ENCODE measurements at places on chromosomes 16 and 17.

GRCh38 chr17:1820528-1821252 is 9.0 kb downstream of the SMYD4 start:
- DNase-seq, result no peak

- no peak for DNase-seq
Measured at GRCh38 chr16:72332926-72333325, 161.0 kb upstream of the PMFBP1 start.

DNA sequence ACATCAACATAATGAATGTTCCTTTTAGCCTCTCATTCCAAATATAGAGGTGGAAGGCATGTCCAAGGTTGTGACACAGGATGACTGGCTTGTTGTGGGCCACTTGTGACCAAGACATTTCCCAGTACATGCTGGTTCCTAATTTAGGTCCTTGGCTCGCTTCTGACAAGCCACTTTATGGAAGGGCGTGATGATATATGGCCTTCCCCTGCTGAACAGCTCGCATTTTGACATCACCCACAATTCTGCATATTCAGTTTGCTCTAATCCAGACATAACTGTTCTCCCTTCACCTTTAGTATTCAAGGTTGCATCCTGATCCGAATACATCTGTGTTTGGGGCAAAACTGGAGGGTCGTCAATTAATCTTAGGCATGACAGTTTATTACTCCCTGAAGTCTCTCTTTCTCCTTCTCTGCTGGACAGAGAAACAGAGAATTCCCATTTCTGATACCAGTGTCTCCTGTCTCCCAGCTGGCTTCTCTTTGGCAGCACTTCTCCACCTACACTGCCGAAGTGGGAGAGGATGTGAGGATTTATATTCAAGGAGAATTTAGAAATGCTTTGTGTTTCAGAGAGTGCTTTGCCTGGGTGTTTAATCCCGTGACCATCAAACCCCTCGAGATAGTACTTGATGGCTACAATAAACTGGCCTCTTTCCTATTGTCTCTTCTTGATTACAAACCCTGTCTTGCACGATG is 815.5 kb upstream of the RBFOX1 start:
- no peak for DNase-seq

DNA sequence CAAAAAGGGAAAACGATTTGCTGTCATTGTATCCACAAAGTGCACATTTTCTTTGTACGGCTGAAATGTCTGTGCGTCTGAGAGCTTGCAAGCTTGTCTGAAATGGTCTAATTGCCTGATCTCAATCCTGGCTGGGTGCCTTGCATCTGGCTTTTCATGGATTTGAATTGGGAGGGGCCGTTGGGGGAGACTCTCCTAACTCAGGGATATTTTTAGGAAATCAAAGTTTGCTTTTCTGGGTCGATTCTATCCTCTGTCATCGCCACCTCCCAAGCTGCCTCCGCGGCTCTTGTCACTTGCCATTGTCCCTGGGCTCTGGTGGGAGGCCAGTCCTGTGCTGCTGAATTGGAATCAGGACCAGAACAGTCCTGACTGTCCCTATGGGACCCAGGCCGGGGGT is 33.3 kb upstream of the MGAT5B start:
- DNase-seq, result no peak

GRCh38 chr16:66605979-66606751 is 1.7 kb downstream of the CMTM3 start:
- DNase-seq, result no peak

GRCh38 chr17:6462692-6463091 is 18.4 kb downstream of the PIMREG start:
- no peak for DNase-seq

DNA sequence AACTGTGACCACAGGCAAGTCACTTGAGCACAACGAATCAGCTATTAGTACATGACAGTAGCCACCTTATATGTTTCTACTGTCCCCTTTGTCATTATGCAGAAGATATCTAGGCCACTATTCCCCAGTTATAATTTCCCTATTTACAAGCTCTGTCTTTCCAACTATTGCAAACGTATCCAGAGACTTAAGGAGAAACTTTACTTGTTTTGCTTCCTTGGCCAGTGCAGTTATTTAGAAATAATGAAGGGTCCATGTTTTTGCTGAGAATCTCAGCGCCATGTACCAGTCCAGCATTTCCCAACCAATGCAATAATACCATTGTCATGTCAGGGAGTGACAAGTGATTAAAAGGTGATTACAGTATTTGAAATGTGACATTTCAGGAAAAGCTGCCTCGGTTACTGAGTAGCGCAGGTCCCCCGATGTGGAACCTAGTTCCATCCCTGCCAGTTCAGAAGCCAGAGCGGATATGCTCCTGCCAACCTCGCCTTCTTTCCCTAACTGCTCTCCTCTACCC is 743 bp downstream of the ZNF624 start:
- DNase-seq, result no peak

GRCh38 chr16:980595-980854 is 1.0 kb upstream of the SOX8 start:
- DNase-seq, result no peak

- DNase-seq, result no peak
Measured at GRCh38 chr16:26930786-26931581, 135.7 kb upstream of the C16orf82 start.

DNA sequence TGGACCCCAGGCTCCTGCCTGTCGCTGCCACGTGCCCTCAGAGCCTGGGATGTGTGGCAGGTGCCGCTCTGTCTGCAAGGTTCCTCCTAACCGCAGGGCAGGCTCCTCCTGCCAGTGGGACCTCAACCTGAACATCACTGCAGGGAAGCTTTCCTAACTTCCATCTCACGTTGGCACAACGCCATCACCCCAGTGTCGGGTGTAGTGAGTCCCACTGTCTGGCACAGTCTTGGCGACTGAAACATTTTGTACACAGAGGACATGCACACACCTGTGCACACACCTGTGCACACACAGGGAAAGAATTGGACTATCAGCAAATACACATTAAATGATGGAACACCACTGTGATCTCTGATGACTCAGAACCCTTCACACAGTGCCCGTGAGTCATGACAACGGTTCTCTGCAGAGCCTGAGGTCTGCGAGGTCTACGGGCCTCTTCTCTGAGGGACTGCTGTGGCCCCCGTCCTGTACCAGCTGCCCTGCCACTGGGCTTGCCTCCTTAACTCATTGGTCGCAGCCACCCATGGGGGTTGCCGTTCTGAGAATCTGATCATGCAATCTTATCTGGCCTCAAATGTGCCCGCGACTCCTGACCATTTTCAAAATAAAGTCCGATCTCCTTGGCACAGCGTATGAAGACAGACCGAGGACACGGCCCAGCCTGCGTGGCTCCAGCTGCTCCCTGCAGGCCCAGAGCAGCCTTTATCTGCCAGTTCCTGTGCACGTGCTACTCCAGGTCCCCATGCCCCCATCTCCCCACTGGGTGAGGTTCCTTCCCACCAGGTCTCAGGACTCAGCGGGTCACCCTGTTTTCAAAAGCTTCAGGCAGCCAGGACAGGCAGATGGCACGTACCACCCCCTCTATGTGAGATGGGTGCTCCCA is 7.6 kb downstream of the CCDC57 start:
- DNase-seq, result no peak

DNA sequence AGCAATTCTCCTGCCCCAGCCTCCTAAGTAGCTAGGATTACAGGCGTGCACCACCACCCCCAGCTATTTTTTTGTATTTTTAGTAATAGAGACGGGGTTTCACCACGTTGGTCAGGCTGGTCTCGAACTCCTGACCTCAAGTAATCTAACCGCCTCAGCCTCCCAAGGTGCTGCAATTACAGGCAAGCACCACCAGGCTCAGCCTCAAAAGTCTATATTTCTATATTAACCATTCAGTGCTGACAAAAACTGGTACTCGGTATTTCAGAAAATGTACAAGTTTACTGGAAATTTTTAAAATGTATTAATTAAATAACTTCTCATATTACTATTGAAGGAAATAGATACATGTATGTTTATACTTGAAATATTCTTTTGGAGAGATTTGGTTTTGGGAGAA is 1.4 kb upstream of the HEXD start:
- no peak for DNase-seq

DNA sequence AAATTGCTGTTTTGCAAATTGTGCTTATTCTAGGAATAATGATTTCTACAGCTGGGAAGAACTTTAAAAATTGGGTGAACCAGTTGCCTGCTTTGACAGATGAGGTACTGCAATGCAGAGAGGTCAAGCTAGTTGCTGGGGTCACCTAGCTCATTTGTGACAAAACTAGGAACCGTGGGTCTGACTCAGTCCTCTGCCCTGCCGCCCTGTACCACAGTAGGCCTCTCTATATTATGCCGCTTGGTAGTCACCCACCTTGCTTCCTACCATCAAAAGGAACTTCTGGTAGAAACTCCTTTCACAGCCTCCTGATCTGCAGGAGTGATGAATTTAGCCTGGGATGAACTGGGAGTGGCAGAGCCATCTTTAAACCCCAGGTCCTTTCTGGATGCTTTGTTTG is 105.7 kb downstream of the PITPNC1 start:
- no peak for DNase-seq

GRCh38 chr17:81183807-81184206 is 17.8 kb upstream of the AATK start:
- DNase-seq, result no peak

- DNase-seq, result no peak
Measured at GRCh38 chr16:11700264-11701029, 32.2 kb downstream of the SNN start.

GRCh38 chr17:4982305-4982704 is 5.2 kb downstream of the CAMTA2 start:
- DNase-seq, result no peak

DNA sequence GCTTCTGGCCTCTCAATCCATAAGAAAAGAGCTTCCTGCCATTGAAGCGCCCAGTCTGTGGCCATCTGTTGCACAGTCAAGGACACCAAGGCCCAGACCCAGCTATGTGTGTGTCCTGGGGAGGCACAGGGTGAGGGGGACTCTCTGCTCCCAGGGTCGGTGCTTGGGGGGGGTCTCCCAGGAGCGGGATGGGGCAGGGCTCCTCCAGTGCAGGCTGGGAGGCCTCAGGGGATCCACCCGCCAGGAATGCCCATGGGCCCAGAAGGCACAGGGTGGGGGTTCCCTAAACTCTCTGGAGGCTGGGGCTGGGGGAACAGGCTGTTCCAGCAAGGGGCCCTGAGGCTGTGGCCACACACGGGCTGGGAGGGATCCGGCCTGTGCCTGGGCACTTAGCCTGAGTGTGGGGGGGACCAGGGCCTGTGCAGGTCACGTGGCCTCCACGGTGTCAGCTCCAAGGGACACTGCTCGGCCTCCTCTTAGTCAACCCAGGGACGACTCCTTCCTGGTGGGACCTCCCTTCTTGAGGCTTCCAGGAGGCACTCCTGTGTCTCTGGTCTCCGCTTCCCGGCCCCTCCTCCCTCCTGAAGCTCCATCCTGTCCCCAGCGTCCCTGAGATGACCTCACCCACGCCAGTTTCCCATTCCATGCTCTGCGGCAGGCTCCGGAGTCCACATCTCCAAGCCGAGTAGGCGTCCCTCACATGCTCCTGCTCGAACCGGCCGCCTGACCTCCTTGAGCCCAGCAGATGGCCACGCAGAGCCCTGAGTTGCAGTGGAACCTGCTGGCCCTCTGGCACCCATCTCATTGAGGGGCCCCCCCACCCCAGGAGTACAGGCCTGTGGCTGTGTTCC is 23.1 kb upstream of the BAHCC1 start:
- DNase-seq, result no peak

GRCh38 chr16:85360323-85361277 is 248.3 kb upstream of the CIBAR2 start:
- DNase-seq, result no peak

DNA sequence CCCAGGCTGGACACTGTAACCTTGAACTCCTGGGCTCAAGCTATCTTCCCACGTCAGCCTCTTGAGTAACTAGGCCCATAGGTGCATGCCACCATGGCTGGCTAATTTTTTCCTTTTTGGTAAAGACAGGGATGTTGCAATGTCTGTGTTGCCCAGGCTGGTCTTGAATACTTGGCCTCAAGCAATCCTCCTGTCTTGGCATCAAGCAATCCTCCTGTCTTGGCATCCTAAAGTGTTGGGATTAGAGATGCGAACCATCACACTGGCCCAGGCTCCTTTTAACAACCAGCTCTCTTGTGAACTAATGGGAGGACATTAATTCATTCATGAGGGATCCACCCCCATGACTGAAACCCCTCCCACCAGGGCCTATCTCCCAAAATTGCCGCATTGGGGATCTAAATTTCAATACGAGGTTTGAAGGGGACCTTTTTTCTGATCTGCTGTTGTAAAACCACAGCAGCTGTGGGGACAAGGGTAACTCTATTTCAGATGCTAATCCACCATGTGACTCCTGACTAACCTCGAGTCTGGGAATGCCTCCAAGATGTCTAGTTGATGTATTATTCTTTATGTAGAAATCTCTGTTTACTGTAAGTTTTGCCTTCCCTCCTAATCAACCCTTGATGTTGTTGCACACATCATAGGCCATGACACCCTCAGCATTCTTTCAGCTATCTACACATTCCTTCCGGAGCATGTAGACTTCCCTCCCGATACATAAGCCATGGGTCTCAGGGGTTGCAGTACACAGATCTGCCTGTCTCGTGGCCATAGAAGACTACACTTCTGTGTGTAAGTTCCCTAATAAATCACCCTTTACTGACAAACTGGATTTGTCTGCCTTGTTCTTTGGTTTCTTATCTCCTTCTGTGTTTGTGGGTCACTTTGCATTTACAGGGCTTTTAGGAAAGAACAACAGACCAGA is 37.6 kb downstream of the RNF112 start:
- no peak for DNase-seq

DNA sequence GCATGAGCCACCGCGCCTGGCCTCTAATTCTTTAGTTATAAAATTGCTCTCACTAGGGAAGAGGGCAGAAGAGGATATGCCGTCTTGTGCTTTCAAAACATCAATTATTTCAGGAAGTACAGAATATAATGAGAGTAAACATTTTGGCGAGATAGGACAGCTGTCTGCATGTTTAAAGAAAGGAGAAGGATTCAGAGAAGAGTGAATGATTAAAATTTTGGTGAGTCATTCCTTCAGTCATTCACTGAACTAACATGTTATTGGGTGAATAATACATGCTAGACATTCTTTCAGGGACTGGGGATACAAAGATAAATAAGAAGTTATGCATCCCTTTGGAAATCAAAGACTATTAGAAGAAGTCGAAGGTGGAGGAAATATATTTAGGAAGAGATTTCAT is 590.3 kb upstream of the GOT2 start:
- no peak for DNase-seq

DNA sequence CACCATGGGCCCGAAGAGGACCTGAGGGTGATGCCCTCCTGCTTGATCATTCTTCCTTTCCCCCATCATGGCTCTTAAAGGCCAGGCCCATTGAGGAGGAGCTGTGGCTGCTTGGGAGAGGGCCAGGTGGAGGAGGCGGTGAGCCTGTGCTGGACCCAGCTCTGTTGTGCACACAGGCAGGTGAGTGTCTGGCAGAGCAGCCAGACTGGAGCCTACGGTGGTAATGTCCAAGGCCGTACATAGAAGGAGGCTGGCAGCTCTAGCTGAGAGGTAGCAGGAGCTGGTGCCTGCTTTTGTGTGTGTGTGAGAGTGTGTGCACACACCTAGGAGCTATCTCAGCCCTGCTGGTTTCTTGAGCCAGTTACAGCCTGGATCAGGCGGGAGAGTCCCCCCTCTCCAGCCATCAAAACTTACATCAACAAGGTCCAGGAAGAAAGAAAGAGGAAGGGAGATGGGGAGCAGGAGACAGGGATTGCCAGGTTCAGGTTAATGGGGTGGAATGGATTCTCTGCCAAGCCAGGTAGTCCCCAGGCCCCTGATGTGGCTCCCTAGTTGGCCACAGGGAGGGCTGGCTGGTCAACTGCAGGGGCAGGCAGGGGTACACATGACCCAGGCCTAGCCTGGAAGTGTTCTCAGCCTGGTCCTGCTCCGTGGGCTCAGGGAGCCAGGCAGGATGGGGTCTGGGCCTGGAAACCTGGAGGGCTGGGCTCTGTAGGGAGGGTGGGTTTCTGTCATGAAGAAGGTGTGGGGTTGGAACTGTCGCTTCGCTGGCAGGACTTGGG is 107.1 kb downstream of the RAP1GAP2 start:
- DNase-seq, result no peak

GRCh38 chr17:82281502-82282238 is 8.2 kb upstream of the CSNK1D start:
- no peak for DNase-seq
